Astrocyte of the hippocampus (primary cell): ENCODE measurements at places on chromosomes 7 and 10.

DNA sequence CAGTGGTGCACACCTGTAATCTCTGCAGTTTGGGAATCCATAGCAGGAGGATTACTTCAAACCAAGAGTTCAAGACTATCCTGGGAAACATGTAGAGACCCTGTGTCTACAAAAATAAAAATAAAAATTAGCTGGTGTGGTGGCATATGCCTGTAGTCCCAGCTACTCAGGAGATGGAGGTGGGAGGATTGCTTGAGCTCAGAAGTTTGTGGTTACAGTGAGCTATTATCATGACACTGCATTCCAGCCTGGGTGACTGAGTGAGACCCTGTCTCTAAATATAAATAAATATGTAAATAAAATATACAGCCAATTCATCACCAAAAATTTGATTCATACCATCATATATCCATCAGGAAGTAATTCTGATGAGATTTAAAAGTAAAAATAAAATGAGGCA, 60.9 kb downstream of the ANKRD7 start:
- DNase-seq: no peak

- no peak for DNase-seq
These were observed 58.3 kb upstream of the DOCK1 start for GRCh38 chr10:126846959-126847358.

- no peak for DNase-seq
These were observed 53.8 kb downstream of the SLC18A2 start for GRCh38 chr10:117294735-117295134.

DNA sequence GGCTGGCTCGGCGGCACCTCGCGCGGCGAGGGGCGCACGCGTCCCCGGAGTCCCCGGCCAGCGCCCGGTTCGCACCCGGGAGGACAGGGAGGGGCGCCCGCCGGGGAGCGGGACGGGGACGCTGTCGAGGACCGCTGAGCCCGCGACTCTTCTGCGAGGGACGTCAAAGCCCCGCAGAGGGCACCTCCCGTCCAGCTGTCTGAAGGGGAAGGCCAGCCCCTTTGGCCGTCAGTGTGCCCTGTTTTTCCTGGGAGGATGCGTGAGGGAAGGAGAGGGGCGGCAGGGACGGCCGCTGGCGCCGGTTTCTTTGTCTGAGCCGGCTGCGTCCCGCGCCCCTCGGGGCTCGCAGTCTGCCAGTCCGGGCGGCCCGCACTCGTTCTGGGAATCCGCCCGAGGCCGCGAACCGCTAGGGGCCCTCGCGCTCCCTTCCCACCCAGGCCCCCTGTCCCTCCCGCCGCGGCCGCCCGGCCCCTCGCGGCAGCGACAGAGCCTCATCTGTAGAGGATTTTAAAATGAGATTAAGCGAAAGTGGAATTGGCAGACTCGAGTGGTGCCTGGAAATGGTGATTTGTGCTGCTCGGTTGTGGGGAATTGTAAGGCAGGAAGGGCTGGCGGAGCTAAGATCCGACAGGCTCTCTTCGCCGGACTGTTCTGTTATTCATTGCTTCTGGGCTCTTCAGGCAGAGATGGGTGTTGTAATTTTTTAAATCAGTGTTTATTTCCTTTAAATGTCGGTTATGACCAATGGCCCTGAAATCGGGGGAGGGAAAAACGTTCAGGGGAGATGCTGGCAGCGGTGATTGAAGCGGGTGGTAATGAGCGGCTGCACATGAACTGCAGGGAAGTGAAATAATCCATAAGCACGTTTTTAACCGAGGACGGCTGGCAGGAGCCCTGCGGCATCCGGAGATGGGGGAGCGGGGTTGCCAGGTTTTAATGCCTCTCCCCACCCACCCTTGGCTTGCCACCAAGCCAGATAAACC, 618 bp upstream of the RELN start:
- DNase-seq: peak; percentile 55

DNA sequence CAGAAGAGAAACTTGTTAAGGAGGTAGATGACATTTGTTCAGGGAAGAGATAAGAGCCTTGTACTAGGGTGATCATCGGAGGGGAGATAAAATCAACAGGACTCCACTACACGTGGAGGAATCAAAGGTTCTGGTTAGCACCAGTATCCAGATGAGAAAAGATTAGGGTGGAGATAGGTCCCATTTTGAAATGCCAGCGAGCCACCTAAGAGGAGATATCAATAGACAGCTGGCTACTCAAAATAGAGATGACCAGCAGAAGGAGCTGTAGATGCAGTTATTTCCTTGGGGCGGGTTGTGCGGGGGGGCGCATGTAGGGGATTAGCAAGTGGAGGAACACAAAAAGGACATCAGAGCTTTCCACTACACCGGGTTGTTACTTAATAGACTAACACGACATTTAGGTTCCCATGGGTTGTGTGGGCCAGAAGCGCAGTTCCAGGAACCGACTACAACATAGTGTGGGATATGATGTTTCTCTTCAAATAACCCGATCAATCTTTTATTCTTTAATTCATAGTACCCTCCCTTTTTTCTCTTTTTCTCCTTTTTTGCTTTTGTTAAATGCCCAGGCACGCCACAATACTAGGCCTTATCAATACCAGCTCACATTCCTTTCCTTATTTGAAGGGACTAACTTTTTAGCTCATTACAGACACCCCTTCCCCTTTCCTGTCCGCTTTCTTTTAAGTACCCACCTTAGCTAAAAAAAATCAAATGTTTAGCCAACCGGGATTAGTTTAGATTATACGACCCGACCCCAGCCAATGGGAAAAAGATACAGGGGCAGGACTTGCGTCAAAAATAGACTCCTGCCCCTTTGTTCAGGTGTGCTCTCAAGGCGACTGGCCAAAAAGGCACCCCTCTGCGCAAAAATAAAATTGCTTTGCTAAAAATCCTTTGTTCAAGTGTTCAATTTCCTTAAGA, 2.0 kb upstream of the KIF11 start:
- DNase-seq: peak; percentile 61

GRCh38 chr10:18406136-18406535, 245.3 kb downstream of the NSUN6 start:
- no peak for DNase-seq

GRCh38 chr7:2203766-2204300, 28.9 kb downstream of the MAD1L1 start:
- no peak for DNase-seq

DNA sequence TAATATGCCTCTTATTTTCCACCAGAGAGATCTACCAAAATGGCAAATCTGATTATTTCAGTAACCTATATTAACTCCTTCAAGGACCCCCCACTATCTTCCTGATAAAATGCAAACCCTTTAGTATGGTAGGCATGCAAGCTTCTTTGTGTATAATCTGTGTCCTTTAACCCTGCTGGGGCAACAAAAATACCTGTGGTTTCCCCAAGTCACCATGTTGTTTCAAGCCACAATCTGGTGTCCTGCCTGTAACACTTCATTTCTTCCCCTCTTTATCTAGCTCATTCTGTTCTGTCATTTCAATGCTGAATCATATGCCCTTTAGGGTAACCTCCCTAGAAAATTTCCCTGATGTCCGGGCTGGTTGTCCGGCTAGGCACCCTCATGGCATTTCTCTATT, 5.3 kb downstream of the CALCR start:
- DNase-seq: peak; percentile 20

DNA sequence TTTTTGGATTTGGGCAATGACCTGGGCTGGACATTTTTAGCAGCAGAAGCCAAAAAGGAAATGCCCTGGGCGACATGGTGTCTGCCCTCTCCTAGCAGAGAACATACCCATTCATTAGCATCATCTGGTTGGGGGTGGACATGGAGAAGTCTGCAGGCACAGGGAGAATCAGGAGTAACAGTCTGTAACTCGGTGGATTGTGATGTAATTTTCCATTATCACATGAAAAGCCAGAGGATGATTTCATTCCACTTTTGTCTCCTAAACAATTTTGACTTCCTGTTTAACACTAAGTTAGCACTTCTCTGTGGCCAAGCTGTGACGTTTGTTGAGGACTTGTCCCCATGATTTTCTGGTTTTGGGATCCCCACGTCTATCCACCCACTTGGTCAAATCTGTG, 153.8 kb upstream of the HABP2 start:
- DNase-seq: no peak

DNA sequence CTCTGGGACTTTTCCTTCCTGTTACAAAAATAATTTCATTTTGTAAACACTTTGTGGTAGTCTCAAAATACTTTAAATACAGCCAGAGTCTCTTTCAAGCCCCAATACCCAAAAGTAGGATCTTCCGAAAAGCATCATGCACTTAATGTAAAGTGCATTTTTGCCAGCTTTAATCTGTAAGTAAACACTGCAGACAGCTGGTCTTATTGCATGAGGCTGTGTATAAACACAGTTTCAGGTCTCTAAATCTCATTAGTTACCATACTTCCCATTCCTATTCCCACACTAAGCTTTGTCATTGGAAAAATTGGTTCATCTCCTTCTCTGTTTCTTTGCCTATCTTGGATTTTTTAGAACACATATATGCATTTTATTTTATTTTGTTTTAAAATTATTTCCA, 87.6 kb upstream of the GNAI1 start:
- no peak for DNase-seq

DNA sequence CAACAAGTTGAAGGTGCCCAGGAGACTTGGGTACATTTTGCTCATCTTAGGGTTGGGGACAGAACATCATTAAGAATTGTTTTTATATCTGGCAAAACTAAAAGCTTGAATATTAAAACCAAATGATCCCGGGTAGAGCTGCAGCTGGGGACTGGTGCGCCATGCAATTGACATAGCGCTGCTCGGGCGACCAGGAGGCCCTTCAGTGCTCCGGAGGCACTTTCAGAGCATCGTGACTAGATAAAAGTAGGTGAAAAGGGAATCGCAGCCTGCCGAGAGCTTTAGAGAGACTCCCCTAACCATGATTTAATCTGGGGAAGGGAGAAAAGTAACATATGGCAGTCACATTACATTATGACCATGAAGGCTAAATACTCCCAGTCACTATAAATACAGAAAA, 21.4 kb downstream of the FOXK1 start:
- DNase-seq: no peak

- no peak for DNase-seq
These were observed 686 bp upstream of the MIOS start for GRCh38 chr7:7565746-7566650.

DNA sequence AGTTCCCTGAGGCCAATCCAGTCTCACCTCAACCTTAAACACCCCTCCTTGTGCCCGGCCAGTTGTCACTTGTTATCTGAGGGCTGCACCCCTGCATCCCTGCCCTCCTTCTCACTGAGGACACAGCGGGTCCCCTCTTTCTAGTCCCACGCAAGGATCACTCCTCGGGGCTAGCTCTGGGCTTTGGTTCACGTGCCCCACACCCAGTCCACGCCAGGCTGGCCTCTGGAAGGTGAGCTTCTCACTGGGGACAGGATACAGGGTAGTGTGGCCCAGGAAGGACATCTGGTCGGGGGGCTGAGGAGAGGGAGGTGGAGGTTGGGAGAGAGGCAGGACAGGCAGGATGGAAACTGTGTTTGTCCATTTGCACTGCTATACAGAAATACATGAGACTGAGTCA, 25.5 kb downstream of the UPP1 start:
- no peak for DNase-seq
